ENCODE measurements at places on chromosomes 7 and 10.

DNA sequence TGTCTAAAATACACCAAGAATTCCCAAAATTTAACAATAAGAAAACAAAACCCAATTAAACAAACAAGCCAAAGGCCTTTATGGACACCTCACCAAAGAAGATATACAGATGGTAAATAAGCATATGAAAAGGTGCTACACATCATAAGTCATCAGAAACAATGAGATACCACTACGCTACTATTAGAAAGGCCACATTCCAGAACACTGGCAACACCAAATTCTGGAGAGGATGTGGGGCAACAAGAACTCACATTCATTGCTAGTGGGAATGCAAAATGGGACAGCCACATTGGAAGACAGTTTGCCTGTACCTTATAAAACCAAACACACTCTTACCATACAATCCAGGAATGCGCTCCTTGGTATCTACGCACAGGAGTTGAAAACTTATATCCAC, 291.4 kb downstream of the TNS3 start:
- DNase-seq, result no peak

GRCh38 chr7:7119729-7120128, 62.6 kb upstream of the C1GALT1 start:
- no peak for DNase-seq

DNA sequence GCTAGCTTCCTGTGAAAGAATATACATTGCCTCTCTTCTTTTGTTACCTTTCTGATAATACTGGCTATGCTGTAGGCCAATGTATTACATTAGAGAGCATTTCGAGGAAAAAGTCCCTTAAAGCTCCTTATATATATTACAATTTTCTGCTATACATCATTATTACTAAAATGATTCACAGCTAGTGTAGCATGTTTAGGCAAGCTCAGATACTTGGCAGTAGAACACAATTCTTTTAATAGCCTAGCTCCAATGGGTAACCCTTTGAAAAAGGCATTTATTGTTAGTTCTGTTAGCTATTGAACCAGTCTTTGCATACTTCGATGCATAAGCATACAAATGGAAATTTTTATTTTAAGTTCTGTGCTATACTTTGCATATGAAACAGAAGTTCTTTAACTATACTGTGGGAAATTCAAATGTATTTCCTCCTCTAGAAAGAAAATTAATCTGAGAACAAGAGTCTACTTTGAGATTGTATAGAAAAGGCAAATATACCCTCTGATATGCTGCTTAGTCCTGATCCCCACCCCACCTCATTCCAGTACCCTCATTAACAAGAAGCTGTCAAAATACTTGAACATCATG, 55.6 kb upstream of the SKAP2 start:
- DNase-seq, result no peak

- DNase-seq, result no peak
Measured at GRCh38 chr7:79084423-79084822, 369.0 kb downstream of the MAGI2 start.

- DNase-seq, result no peak
Measured at GRCh38 chr10:5014936-5015335, 11.3 kb upstream of the AKR1C2 start.

DNA sequence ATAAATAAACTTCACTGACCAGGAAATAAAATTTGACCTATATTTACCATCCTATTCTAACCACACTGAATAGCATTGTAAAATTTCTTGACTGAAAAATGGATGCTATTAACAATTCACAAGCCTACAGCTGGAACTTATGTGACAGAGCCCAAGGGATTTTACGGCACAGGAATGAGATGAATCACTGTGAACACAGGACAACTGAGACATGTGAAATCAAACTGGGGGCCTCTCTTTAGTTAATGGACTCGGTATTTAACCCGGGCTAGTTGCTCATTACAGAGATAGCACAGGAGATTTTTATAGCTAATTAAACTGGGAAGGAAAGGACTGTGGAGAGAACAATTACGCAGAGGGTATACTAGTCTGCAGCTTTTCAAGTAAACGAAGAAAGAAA, 100.6 kb downstream of the MICU1 start:
- no peak for DNase-seq

DNA sequence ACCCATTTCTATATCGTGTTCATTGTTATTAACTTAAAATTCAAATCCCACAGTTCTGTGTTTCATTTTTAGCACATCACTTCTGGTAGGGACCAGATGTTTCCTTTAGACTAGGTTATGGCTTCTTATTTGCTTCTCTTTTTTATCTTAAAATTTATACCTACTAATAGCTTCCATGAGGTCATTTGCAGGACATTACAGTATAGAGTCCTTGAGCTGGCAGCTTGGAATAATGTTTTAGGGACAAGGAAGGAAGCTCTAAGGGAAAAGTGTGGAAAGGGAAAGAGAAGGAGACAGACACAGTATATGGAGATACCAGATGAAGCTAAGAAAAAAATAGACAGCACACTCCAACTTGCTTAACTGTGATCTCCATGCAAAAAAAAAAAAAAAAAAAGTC, 48.8 kb upstream of the CD36 start:
- DNase-seq, result no peak

Data from stimulated activated CD8-positive, alpha-beta memory T cell treated with anti-CD3 and anti-CD28 coated beads, Interleukin-15, amount 100 ng/mL, for 48 hours (primary cell).